ENCODE measurements at places on chromosomes 3 and 15.
A peak's percentile ranks its signal among the peaks of the same experiment; 100 is the strongest.

DNA sequence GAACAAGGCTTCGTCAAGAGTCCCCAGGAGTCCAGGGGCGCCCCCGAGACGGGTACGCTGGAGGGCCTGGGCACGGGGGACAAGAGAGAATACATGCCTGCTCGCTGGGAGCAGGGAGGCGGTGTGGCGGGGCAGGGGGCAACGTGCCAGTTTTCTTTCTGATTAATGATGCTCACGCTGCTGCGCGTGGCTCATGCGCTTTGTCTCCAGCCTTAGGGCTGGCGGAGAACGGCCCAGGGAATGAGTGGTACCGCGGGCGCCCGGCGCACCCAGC, 408 bp upstream of the ARPP21 start:
- no peak for DNase-seq

- DNase-seq = peak; percentile 97
Observed at GRCh38 chr3:71425491-71426071, 157.9 kb downstream of the FOXP1 start.

DNA sequence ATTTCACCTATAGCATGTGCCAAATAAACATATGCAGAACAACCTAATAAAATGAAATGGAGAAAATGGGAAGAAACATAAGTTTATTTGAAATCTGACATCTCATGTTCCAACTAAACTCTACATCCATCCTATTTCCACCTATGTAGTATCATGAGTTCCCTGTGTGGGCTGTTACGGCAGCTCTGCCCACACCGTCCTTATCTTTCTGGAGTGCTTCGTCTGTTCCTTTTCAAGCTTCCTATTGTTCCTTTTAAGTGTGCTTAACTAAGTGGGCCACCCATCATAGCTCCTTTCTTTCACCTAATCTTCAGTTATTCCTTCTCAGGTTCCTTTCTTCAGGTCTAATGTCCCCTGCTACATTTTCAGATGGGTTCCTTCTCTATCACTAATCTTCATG, 17.3 kb downstream of the RYR3 start:
- no peak for DNase-seq

GRCh38 chr3:71006810-71007785, 576.4 kb downstream of the FOXP1 start:
- no peak for DNase-seq

DNA sequence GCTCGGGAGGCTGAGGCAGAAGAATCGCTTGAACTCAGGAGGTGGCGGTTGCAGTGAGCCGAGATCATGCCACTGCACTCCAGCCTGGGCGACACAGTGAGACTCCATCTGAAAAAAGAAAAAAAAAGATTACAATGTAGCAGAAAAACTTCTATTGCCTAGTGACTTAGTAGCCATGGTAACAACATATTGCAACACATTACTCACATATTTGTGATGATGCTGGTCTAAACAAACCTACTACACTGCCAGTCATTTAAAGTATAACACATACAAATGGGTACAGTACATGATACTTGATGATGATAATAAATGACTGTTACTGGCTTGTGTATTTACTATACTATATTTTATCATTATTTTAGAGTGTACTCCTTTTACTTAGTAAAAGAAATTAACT, 125.6 kb downstream of the PLOD2 start:
- DNase-seq = no peak

- no peak for DNase-seq
Observed at GRCh38 chr3:159146856-159147435, 345.1 kb downstream of the MFSD1 start.
